ENCODE measurements at places on chromosomes 2 and 18.

DNA sequence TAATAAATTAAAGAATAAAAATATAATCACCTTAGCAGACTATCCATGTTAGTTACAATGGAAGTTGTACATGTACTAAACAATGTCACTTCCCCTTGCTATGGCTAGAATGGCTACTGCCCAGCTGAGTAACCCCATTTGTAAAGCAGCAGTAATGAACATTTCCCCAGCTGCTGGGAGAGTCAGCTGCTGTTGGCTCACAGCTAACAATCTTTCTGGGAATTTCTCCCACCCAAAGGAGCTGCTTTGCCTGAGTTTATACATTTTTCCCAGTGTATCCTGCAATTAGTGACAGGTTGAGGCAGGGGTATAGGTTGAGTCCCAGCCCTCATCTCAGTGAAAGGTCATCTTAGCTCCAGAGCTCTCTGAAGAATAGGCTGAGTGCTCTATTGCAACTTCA is 665.6 kb upstream of the KLHL29 start:
- no peak for DNase-seq

DNA sequence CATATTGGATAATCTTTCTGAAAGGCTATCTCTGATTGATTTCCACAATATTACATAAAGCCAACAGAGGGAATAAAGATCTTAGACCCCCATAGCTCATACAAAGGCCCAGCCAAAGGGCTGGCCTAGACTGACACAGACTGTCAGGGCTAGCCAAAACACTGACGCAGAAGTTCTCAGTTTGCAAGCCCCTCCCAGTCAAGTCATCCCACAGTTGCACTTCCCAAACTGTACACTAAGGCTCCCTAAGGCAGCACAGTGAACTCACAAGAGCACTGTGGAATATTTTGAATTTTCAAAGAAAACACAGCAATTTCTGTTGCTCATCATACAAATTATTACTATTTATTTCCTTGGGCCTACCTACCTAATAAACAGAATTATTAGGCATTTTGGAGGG is 244.9 kb downstream of the SP3 start:
- no peak for DNase-seq

GRCh38 chr2:232493701-232494474 is 6.3 kb upstream of the ECEL1 start:
- no peak for DNase-seq

DNA sequence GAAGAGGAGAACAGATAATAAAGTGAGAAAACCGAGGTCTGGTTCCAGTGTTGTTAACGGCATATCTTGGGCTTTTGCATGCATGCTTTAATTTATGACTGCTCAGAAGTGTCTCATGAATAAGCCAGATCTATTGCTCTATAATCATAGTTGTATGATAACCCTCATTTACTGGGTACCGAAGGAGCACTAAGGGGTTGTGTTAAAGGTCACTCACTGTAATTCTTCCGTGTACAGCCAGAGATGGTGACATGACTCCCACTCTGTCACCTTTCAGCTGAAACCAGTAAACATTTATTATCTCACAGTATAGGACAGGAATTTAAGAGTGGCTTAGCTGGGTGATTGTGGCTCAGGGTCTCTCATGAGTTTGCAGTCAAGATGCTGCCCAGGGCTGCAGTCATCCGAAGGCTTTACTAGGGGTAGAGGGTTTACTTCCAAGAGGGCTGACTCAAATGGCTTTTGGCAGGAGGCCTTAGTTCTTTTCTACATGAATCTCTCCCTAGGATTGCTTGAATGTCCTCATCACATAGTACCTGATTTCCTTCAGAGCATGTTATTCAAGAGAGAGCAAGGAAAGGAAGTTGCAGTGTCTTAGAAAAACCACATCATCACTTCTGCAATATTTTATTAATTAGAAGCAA is 107.0 kb downstream of the NAB1 start:
- no peak for DNase-seq

GRCh38 chr2:69594341-69594740 is 49.2 kb downstream of the AAK1 start:
- no peak for DNase-seq

DNA sequence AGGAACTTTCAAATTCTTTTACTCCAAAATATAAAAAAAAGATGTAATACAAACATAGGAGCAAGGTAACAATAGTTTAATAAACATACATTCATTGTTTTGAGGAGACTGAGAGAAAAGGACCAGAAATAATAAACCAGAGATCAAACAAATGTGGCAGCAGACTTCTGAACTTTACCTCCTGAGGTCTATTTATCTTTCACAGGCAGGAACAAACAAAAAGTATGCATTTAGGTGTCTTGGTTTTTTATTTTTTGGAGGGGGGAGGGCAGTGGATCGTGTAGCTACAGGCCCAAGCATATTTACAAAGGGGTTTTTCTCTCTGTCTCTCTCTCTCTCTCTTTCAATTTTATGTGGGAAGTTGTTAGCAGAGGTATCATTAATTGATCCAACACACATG is 5.6 kb downstream of the PPP4R1 start:
- no peak for DNase-seq

GRCh38 chr2:44886414-44886813 is 55.1 kb upstream of the SIX3 start:
- DNase-seq = no peak

DNA sequence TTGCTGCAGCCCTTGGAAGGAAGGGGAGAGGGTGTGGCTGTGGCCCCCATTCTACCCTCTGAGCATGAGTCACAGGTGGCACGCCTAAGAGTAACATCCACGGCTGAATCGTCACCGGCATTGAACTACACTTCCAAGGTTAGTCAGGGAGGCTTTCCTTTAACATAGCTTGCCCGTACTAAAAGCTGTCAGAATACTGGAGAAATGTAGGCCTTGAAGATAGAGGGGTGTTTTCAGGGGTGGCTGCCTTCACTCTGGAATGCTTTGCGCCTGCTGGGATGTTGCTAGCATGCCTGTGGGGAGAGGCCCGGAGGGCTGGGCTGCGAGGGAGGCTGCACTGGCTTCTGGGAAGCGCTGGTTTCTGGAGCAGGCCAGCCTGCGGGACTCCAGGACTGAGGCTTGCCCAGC is 333.7 kb downstream of the AGAP1 start:
- no peak for DNase-seq

GRCh38 chr18:39959839-39960238 is 1995.2 kb upstream of the PIK3C3 start:
- no peak for DNase-seq

DNA sequence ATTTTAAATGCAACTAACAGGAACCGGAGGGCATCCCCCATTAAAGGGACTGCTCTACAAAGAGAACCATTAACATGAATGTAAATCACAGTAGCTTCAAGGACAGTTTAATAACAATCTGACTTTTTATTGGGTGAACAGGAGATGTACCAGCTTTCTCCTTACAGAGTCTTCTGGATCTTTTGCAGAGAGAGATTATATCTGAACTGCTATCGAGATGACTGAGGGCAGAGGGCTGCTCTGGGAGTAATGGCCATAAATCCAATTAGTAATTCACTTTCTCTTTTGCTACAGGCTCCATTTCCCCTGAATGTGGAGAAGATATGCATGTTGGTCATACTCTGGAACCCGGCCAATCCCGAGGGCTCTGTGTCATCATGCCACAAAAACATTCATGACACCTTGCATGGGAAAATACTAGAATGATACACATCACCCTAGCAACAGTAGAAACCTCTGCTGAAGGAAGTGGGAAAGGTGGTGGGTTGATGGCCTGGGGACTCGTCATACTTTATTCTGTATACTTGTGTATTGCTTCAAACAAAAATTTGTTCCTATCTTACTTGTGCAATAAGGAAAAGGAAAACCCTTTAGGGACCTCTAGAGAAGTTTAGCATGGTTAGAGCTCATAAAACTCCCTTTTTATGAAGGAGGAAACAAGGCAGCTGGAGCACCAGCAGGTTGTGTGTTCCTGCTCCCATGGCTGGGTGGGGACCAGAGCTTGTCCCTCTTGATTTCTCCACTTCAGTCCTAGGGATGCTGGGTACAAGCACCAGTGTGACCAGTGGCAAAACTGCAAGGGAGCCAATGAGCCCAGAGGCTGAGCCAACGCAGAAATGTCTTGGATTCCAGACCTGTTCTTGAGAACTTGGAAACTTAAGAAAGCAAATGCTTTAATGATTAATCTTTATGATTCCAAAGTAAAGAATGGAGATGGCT is 26.0 kb downstream of the CTAGE1 start:
- no peak for DNase-seq

DNA sequence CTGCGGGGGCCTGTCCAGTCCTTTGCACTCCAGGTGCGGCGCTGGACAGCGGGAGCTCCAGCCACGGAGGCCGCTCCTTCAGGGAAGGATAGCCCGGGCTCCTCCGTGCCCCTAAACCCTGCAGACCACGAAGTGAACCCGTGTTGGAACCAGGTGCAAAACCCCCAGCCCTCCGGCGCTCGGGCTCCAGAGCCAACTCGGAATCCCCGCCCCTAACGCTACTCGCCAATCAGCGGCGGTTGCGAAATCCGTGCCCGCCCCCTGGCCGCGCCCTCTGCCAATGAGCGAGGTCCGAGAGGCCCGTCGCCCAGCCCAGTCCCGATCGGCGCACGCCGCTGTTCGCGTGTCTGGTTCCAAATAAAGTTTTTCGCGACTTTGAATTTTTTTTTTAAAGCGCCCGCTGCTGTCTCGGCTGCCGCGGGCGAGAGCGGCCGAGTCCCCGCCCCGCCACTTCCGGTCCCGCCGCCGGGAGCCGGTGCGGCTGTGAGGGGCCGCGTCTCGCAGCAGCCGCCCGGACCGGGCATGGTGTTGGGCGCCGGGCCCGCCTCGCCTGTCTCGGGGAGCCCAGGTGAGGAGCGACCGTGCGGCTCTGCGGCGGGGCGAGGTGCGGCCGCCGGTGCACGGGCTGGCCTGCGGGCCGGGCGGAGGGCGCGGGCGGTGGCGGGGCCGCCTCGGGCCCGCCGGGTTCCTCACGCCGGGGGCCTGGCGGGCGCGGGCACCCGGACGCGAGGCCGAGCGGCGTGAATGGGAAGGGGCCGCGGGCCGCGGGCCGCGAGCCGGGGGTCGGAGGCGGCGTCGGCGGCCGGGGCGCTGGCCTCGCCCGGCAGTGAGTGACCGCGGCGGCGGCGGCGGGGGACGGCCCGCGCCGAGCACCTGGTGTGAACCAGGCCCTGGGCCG is at the start of gene UBE2F:
TSS of gene UBE2F (plus strand) at position 450 of the 898 bp plus-strand sequence. CDS start 6,094 bp downstream, outside the sequence.
- peak; percentile 96 for DNase-seq

DNA sequence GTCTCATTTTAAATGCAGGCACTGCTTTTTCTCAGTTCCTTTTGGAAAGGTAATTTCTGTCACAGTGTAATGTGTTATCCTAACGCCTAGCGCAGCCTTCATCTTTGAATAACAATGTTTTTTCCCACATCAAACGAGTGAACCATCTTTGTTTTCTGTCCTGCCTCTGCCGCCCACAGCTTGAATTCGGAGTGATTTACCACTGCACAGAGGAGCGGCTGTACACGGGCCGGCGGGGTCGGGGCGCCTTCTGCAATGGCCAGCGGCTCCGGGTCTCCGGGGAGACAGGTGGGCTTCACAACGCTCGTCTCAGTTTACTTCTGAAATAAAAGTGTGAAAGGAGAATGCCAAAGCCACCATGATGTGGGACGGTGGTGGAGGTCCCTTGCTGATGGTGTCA is 32.8 kb downstream of the IMPA2 start:
- no peak for DNase-seq

DNA sequence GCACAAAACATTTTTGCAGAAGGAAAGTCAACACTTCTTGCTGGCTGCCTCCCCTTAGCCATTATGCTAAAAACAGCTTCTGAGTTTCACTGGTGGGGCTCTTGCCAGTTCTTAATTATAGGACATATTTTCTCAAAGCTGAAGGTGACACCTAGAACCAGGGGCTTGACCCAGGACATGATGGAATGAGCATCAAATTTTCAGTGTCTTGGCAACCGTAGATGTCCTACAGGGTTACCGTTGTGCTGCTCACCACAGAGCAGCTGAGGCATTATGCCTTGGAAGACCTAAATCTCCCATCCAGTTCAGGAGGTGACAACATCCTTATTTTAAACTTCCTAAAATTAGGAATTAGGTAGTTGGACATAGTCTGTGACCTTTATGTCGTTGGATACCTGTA is 46.7 kb downstream of the TMEM185B start:
- DNase-seq = no peak

DNA sequence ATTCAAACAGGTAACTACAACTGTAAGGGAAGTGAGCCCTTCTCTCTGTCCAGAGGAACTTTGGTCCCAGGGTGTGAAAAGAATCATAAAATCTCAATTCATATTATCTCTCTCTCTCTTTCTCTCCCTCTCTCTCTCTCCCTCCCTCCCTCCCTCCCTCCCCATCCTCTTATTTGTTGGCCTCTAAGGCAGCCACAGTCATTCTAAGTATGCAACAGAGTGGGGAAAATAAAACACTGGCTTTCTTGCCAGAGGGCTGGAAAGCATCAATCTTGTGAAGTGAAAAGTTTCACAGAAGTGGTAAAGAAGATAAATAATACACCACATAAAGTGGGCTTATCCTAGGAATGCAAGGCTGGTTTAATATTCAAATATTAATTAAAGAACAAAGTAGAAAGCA is 95.6 kb upstream of the KCNH7 start:
- no peak for DNase-seq

DNA sequence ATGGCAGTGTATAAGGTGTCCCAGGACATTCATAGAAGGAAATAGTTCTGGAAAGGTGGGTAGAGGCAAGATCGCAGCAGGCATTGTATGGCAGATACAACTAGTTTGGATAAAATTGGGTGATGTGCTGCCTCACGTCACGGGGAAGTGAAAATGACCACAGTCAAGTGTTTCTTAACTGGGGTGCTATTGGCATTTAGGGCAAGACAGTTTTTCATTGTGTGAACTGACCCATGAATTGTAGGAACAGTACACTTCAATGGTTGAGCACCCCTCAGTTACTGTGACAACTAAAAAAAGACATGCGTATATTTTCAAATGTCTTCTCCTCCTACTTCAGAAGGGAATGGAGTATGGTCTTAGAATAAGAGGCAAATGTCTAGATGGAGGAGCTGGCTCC is 22.3 kb upstream of the CYRIA start:
- no peak for DNase-seq

GRCh38 chr18:22174341-22175145 is 5.2 kb downstream of the GATA6 start:
- DNase-seq = no peak

- no peak for DNase-seq
These were observed 1179.0 kb upstream of the ACVR2A start for GRCh38 chr2:146665800-146666199.

DNA sequence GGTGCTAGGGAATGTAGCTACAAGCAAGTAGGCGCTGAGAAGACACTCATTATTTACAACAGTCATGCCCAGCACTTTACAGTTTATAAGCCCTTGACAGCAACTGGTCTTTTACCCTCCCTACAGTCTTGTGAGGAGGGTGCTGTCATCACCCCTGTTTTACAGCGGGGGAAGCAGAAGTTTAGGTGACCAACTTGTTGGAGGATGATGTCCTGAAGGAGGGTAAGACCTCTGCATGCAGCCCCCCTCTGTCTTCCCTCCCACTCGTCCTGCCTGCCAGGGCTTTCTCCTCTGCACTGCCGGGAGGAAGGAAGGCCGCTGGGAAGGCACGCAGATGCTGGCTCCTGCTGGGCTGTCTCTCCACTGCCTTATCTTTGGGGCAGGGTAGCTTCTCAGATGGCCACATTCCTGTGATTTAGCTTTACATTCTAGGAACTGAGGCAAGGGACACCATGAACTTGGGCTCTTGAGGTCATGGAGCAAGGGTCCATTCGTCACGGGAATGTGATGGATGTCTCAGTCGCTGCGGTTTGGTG is 972 bp downstream of the IL1R1 start:
- no peak for DNase-seq

- no peak for DNase-seq
These were observed 24.5 kb downstream of the LOXHD1 start for GRCh38 chr18:46632401-46633071.
